ENCODE measurements at places on chromosomes 13 and 19.

DNA sequence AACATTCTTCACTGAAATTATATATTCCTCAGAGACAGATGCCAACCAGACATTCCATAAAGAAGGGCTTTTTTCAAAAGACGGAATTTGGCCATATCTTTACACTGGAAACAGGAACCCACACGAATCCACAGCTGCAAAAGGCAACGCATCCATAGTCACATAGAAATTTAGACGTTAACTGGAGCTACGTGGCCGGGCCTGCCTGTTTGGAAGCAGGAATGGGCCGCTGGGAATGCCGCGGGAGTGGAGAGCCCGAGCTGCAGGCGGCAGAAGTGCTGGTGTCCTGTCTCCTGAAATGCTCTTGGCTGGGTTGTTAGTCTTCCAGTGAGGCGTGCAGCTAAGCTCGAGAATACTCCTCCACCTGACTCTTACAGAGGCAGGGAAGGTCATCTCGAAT is 122.2 kb downstream of the KL start:
- no peak for DNase-seq

DNA sequence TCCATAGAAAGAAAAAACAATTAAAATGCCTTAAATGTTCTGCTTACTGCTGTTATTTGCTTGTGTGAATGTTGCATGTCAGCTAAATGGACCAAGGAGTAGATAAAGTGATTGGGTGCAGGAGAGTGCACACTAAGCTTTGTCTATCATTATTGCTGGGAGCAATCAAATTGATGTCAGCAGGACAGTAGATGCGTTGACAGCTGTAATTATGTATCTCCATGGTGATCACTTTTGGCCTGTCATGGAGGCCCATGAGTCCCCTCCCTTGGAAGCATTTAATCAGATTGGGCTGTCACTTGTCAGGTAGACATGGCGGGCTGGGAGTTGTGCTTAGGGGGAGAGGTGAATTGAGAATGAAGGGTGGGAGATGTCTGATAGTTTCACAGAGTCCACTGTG is 215.3 kb downstream of the PCCA start:
- DNase-seq: no peak

DNA sequence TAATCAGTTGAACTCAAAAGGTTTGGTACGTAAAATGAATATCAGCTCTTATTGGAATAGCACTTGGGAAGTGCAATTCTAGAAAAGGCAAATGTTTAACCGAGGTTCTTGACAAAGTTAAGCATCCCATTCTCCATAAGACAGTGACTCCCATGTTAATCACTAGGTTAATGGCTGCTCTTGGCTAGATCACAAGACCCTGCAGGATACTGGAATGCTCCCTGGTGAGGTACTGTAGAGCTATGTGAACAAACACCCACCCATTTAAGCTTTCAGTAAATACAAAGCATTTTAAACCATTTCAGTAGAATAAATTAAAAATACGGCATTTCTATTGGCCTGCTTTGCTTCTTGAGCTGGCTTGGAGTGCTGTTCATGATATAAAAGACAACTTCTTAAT is 56.5 kb downstream of the TDRD3 start:
- DNase-seq: no peak

DNA sequence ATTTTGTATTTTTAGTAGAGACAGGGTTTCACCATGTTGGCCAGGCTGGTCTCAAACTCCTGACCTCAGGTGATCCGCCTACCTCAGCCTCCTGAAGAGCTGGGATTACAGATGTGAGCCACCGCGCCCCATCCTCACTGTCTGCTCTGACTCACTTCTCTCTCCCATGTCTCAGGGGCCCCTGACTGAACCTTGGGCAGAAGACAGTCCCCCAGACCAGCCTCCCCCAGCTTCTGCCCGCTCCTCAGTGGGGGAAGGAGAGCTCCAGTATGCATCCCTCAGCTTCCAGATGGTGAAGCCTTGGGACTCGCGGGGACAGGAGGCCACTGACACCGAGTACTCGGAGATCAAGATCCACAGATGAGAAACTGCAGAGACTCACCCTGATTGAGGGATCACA is 5.0 kb downstream of the SIGLEC9 start:
- no peak for DNase-seq

DNA sequence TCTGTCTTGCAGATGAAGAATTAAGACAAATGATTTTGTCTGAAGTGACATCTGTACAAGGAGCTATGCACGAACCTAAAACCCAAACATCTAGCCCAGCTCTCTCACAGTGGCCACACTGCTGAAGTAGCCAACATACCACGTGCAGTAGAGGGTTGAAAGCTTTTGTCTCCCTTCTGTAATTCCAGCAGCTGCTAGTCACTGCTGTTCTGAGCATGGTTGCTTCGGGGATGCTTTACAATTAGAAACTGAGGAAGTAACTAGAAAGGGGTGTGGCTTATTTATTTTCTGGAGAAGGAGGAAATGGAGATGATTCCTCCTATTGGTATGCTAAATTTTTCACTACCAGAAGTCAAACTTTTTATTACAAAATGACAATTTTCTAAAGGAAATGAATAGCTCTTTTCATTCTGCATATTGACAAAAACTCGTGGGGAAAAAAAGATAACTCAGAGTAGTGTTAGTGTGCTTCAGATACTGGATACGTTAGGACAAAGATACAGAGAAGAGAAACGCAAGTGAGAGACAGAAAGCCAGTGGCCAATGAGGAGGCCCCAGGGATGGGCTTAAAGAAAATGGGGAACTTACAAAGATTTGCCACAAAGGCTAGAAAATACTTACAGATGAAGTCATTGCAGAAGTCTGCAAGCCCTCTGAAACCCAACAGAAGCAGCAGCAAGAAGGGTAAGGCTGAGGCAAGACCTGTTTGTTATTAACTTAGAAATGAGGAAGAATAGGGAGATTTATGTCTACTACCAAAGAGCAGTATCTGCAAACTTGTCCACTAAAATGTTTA is 192.7 kb upstream of the MIR17HG start:
- DNase-seq: peak; percentile 95

Measured in suppressor macrophage (primary cell).